ENCODE measurements at places on chromosomes 7 and 10.

- DNase-seq, result no peak
These were observed 42.2 kb downstream of the ZWINT start for GRCh38 chr10:56318816-56319215.

GRCh38 chr7:79093421-79093820 is 360.0 kb downstream of the MAGI2 start:
- DNase-seq, result no peak

GRCh38 chr7:30434140-30434799 is 44.3 kb downstream of the NOD1 start:
- no peak for DNase-seq

DNA sequence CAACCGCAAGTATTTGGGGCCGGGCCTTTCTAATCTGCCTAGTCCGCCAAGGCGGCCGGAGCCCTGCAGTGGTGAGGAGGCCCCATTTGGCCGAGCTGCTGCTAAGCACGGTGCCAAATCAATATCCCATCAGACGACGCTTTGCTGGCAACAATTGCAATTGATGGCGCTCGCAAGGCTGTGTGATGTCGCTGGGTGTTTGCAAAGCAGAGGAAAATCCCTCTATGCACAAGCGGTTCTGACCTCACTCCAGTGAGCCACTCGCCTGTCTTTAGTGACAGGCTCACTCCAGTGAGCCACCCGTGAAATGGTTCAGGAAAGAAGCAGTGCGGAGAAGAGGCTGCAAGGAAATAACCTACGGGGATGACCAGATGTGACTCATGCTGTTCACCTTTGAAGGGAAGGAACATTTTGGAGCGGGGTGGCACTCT is 18.3 kb upstream of the PDE1C start:
- DNase-seq, result no peak

GRCh38 chr10:51861731-51862130 is 162.3 kb upstream of the CSTF2T start:
- DNase-seq, result no peak

DNA sequence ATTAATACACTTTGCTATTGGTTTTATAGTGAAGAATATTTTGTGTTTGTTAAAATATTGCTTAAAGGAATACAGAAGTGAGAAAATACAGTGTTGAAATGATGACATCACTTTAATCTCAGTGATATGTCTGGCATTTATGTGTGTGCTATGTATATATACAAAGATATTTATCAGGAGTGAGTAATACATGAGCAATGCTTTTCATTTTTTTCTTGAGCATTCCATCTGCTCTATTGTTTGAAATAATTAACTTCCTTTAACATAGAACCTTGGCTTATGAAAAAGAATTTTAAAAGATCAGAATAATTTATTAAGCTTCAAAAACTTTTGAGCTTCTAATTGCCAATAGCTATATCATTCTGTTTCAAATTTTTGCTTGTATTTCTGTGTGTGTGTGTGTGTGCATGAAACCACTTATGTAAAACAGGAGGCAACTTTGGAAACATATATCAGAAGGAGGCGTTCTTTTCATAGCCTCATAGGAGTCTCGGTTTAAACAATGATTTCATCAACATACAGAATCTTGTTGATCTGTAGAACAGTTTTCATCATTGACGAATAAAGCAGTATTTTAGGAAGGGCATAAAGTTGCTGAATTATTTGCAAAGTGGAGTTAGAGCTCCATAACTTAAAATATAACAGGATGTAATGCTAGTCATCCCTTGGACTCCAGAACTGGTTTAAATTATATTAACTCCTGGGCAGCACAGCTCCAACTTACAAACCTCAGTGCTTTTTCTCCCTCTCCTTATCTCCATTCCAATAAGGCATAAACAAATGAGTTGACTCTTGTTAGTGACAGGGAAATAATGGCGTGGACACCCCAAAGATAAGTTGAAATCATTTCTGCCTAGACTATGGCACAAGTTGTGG is 228.4 kb upstream of the DGKB start:
- DNase-seq, result no peak

DNA sequence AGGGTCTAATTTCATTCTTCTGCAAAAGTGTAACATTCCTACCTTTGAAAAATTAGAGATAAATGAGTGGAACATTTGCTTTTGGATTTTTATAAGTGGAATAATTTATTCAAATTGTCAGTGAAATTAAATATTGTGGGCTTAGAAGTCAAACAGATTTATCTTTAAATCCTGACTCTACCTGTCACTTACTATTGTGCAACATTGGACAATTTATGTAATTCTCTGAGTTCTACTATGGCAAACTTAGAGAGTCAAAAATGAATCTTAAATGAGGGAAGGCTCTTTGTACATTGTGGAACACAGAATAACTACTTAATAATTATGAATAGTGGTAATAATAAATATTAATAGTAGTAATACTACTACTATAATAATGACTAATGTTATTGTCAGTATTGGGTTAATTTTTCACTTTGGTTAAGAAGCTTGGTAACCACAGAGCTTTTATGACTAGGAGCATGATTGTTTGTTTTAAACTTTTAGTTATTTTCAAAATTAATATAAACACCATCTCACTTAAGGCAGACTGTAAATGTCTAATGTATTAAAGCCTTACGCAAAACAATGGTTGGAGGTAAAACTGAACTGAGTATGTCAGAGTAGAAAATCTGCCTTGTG is 70.0 kb downstream of the PRKG1 start:
- DNase-seq, result no peak

GRCh38 chr10:98425511-98426352 is 10.8 kb upstream of the PYROXD2 start:
- DNase-seq, result peak; percentile 48

DNA sequence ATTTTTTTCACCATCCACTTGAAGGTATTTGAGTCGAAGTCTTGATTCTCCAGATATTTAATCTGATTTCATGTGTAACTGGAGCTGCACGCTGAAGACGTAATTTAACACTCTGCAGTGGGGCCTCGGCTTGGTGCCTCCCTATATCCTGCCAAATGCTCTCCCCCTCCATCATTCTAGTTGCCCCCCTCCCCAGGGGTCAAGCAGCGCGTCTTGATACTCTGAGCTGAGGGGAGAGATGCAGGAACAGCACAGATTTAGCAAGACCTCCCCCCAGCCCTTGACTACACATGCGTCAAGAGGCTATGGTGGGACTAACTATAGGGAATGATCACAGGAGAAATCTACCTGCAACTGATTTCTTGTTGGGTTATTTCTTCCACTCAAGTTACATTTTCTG is 85.8 kb downstream of the PRPF18 start:
- no peak for DNase-seq

- no peak for DNase-seq
These were observed 16.8 kb downstream of the LIPM start for GRCh38 chr10:88819290-88819689.

- no peak for DNase-seq
These were observed 639.8 kb downstream of the SORCS3 start for GRCh38 chr10:105280895-105281294.

GRCh38 chr10:124696446-124697392 is 47.5 kb downstream of the FAM53B start:
- peak; percentile 52 for DNase-seq

GRCh38 chr7:53340220-53340619 is 304.8 kb downstream of the POM121L12 start:
- DNase-seq, result no peak

- no peak for DNase-seq
These were observed 57.7 kb downstream of the PTPRE start for GRCh38 chr10:127964621-127965020.

DNA sequence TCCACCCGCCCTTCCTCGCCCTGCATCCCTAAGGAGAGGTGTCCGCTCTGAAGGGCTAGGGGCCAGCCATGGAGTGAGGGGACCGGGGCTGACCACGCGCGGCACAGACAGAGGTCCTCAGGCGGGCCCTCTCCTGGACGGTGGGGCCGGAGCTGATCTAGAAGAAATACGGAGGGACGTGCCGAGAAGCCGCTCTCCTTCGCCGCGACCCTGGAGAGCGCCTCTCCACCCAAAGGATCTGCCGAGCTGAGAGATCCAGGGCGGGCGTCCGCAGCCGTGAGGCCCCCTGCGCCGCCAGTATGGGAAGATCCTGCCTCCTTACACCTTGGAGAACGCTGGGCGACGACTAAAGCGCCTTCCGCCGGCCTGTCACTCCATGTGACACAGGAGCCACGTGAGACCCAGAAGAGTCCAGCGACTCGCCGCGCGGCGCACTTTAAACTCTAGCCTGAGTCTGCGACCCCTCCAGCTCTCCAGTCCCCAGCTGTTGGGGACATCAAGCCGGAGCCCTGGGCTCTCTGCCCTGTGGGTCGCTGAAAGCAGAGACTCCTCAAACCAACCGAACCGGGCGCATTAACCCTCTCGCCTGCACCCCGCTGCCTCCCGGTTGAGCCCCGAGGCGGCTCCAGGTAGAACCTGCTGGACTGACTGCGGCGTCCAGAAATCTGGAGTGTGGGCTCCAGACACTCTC is 1.5 kb upstream of the SFMBT2 start:
- DNase-seq, result peak; percentile 50

GRCh38 chr7:152923711-152924110 is 164.2 kb downstream of the ACTR3B start:
- no peak for DNase-seq

DNA sequence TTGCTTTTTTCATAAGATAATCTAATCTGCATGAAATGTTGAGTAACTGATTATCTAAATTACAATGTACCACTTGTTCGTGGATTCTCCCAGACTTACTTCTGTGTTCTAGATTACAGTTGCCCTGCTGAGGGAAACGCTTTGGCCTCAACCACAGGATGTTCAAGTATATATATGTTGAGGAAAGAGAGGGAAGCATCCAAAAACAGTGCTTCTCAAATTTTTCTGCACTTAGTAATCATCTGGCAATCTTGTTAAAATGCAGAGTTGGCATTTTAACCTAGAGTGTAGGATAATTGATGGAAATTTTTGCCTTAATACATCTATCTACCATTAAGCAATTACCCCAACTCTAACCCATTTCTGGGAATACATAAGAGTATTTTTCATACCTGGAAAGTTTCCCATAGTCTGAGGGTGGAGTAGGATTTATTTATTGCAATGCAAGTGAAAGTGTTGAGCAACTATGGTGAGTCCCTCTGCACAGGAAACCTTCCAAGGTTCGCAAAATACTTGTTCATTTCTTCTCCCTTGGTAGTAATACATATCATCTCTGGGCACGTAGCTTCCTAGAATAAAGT is 59.6 kb upstream of the C1GALT1 start:
- no peak for DNase-seq

DNA sequence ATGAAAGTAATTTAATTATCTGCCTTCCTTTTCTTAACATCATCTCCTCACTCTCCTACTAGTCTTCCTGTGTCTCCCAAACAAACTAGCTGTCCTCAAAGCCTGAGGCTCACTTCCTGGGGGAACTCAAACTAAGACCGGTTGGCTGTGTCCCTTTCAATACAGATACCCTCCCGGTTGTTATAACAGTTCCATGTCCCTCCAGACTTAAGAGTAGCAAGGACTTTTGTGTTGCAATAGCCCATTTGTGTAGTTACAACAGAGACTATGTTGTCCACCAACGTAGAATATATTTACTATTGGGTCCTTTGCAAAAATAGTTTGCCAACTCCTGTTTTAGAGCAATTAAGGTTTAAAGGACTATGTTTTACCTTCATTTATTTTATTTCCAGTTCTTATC is 8.6 kb upstream of the TARP start:
- no peak for DNase-seq

DNA sequence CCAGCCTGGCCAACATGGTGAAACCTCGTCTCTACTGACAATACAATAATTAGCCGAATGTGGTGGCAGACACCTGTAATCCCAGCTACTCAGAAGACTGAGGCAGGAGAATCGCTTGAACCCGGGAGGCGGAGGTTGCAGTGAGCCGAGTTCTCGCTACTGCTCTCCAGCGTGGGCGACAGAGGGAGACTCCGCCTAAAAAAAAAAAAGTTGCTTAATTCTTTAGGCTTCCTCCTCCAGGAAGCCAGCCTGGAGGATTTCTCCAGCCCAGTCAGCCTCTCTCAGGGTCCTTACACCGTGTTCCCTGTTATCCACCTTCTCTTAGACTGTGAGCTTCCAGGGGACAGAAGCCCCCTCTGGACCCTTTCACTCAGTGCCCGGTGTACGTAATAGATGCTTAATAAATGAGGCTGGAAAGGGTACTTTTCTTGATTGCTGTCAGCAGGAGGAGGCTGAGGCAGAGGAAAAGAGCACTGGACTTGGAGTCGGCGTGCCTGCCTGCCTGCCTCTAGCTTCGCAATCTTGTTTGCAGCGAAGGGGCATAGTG is 16.4 kb upstream of the NODAL start:
- no peak for DNase-seq

DNA sequence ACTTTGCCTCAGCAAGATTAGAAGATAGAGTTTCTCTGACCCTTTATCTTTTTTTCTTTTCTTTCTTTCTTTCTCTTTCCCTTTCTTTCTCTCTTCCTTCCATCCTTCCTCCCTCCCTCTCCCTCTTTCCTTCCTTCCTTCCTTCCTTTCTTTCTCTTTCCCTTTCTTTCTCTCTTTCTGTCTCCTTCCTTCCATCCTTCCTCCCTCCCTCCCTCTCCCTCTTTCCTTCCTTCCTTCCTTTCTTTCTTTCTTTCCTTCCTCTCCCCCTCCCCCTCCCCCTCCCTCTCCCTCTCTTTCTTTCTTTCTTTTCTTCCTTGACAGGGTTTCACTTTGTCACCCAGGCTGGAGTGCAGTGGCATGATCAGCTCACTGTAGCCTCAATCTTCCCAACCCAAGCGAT is 40.2 kb upstream of the LCOR start:
- DNase-seq, result no peak

- no peak for DNase-seq
These were observed 116.8 kb downstream of the AUTS2 start for GRCh38 chr7:69714886-69715576.

GRCh38 chr7:74029089-74029785 is 1.3 kb downstream of the ELN start:
- DNase-seq, result no peak

GRCh38 chr7:21902240-21902639 is 43.5 kb downstream of the CDCA7L start:
- DNase-seq, result no peak

GRCh38 chr10:32413513-32413912 is 32.4 kb upstream of the CCDC7 start:
- DNase-seq, result no peak

DNA sequence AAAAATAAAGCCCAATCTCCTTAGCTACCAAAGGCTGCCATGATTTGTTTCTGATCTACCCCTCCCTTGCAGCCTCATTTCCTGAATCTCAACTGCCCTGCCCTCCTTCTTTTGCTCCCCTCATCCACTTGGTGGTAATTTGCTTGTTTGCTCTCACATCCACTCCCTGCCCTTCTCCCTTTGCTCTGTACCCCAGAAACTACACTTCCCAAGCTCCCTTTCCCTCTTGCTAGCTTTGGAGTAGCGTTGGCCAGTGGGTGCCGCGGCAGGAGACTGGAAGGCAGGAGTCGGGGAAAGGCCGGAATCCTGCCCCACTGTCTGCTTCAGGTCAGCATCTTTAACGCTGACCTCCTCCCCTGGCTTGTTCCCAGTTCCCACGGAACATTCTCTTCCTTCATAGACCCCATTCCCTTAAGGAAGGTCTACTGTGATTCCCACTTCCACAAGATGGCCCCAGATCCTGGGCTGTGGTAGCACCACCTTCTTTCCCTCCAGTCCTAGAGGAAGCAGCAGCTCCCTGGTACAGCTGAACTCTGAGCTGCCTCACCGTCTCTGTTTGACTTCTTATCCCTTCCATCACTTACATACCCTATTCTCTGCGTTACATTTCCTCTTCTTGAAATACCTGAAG is 79.1 kb downstream of the PIK3CG start:
- DNase-seq, result no peak
